ENCODE measurements at places on chromosomes 4 and X.

GRCh38 chr4:76930685-76931084, 18.9 kb upstream of the SEPTIN11 start:
- no peak for DNase-seq

DNA sequence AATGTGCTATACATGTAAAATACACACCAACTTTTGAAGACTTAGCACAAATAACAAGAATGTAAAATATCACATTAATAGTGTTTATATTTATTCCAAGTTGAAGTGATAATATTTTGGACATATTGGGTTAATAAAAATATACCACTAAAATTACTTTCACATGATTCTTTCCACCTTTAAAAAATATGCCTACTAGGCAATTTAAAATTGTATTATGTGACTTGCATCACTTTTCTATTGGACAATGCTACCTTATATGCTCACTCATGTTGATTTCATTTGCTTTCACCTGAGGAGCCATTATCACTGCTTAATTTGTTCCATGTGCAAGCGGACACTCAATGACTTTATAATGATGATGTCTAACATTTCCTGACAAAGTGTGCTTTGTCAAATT, 3.4 kb upstream of the PACRGL start:
- DNase-seq: no peak

DNA sequence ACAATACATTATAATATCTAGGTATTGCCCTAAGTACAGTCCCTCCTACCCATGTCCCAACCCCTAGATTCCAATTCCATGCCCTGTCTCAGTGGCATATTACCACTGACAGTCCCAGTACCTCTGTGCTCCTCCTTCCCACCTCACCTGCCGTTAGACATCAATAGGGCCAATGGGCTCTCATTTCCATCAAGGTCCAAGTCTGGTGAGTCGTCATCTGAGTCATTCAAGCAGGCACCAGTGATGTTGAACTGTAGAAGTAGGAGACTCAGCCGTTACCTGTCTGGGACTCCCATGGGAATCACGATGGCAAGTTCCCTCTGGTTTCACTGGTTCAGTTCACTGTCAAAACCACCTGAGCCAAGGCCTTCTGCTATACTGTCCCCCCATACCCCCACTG, 51.7 kb downstream of the PHF8 start:
- DNase-seq: no peak

DNA sequence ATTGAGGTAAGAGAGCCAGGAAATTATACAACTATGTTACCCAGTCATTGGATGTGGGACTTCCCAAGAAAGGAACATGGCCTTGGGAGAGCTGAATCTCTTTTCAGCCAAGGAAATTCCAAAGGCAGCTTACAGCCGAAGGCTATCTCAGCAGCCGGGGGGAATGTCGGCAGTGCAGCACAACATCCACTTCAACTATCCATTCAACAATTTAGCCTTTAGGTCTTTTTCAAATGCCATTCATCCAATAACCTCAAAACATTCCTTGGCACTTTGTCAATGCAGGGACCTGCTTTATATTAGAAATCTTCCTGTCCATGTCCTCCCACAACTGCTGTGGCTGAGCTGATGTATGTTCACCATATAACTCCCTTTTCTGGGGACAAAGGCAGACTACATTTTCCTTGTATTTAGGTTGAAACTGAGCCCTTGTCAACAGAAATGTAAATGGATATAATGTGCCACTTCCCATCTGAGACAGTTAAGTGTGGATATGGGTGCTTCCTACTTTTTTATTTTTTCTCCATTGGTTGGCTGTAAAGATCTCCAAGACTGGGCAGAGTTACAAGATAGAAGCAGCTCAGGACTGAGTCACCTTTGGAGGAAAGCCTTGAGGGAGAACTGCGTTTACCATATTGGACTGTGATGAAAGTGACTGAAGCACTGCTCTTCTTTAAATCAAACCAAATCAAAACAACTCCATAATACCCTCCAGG, 94.8 kb downstream of the GPRIN3 start:
- DNase-seq: peak; percentile 39

DNA sequence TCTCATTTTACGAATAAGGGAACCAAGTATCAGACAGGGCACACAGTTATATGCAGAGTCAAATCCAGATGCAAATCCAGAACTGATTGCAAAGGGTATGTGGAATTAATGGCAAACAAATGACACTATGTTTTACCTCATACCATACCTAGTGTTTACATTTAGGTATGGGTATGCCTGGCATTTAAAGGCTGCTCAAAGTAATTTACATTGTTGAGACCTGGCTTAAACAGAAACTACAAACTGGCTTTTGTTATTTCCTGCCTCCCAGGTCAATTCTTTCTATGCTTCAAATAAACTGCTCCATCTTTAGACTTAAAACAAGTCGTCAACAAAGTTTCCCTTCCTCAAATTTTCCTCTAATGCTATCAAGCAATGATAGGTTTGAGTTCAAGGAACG, 33.7 kb downstream of the ANKRD17 start:
- DNase-seq: no peak

DNA sequence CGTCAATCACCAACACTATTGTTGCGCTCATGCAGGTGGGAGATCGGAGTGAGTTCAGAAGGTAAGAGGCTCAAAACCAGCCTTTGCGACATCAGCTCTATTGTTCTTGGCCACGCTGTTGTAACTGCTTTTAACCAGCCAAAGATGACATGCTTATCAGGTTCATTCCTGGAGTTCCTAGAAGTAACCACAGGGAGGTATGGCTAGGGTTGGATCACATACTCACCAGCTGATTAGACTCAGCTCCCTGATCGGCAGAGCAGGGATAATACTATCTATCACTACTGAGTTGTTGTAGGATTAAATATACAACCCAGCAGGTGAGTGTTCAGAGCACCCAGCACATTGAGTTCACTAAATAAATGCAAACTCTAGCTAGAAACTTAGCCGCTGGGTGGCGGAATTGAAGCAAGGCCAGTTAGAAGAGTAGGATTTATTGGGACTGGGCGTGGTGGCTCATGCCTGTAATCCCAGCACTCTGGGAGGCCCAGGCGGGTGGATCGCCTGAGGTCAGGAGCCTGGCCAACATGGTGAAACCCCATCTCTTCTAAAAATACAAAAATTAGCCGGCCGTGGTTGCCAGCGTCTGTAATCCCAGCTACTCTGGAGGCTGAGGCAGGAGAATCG, 12.4 kb downstream of the SLC34A2 start:
- DNase-seq: no peak

GRCh38 chr4:37890801-37891259, at the start of gene TBC1D1:
TSS of gene TBC1D1 (plus strand) at chr4:37891084. CDS start at chr4:37902096, 11,012 bp downstream.
- no peak for DNase-seq

DNA sequence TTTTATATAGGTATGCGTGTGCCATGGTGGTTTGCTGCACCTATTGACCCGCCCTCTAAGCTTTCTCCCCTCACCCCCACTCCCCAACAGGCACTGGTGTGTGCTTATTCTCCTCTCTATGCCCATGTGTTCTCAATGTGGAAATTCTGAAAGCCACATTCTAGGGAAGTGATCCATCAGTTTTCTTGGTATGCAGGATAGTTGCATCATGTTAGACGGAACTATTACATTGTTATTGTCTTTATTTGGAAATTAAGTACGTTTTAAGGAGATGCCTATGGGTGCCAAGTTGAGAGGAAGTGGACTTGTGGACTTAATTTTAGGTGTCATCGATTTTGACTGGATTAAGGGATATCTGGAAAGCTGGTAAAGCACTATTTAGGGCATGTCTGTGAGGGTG, 204.6 kb downstream of the RBM46 start:
- peak; percentile 70 for DNase-seq

DNA sequence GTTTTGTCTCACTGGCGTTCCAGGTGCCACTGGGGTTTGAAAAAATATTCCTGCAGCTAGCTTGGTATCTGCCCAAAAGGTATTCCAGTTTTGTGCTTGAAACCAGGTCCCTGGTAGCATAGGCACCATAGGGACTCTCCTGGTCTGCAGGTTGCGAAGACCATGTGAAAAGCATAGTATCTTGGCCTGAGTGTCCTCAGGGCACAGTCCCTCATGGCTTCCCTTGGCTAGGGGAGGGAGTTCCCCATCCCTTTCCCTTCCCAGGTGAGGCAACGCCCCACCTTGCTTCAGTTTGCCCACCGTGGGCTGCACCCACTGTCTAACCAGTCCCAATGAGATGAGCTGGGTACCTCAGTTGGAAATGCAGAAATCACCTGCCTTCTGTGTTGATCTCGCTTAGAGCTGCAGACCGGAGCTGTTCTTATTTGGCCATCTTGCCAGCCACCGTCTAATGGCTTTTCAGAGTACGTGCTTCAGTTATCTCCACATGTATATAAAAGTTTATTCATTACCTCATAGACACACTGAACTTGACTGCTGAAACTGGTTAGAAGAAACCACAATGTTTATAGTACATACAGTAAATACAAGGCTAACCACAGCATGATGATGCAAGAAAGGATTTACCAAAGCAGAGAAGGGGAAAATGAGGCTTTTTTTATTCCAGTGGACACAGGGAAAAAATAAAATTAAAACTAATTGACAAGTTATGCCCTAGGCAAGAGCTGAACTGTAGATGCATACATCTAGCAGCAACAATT, 10.6 kb downstream of the PBDC1 start:
- peak; percentile 48 for DNase-seq

GRCh38 chrX:140022482-140022881, 57.2 kb upstream of the CXorf66 start:
- DNase-seq: no peak

DNA sequence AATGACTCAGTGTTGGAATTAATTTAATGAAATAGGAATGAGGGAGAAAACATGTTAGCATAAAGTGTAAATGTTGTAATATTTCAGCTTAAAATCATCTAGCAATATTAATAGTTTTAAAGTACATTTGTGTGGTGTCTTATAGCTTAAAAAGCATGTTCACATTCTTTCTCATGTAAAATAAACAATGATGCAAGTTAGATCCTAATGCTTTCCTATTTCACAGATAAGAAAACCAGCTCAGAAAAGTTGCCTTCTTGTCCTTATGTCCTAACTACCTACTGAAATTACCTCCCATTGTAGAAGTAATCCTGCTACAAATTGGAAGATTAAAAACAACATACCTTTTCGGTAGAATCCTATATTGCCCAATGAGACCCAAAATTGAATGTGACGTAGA, 40.9 kb upstream of the PRDM8 start:
- DNase-seq: no peak

DNA sequence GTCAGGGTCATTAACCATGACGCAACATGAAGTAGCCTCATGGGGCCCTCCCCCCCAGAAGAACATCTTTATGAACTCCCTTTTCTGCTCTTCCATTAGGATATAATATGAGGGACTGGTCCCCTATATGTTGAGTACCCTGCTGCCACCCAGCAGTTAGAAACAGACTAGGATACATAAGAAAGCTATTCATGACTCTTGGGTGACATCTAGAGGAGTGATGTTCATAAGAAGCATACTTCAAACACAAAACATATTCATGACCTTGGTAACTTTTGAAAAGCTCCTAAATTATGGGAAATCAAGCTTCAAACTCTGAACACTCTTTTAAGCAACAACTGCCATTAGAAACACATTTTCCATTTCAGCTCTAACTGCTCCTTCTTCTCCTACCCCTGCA, 155.2 kb upstream of the SPIN4 start:
- peak; percentile 56 for DNase-seq

DNA sequence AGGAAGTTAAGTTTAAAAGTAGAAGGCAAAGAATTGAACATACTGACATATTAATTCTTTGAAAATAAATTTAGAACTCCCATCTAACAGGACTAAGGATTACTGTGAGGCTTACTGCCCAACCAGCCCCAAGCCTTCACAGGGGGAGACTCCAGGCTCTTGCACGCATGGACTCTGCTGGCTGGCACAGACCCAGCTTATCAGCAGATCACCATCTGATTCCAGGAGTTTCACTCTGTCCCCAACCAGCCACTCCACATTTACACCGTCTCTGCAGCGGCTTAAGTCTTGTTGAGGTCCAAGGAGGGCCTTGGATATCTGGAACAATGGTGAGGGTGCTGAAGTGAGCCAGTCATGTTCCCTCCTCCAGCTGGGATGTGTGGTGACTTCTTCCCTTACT, 16.4 kb upstream of the OTUD4 start:
- DNase-seq: no peak

GRCh38 chr4:55498051-55498450, 48.7 kb downstream of the CLOCK start:
- DNase-seq: peak; percentile 9

DNA sequence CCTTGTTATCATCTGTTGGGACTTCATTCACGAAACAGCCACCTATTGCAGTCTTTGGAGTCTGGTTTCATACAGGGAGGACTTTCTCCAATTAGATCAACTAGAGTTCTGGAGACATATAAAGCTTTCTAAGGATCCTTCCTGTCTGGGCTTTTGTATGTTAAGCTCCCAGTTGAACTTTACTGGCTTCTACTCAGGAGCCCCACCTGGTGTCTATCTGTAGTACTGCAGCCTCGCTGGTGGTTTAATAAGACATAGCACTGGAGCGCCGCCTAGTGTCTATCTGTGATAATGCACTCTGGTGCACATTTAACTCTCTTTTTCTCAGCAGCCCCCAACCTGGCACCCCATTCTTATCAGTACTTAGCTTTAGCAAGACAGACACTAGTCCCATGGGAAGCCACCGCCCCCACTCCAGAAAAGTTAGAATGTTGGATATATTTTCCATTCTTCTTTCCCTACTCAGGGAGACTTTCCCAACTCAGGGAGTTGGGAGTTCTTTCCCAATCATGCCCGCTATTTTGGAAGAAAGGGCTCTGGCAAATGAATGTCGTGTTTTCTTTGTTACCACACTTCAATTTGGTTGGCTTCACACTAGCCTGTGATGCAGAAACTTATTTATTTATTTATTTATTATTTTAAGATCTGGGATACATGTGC, 36.9 kb upstream of the SYTL4 start:
- DNase-seq: peak; percentile 63

DNA sequence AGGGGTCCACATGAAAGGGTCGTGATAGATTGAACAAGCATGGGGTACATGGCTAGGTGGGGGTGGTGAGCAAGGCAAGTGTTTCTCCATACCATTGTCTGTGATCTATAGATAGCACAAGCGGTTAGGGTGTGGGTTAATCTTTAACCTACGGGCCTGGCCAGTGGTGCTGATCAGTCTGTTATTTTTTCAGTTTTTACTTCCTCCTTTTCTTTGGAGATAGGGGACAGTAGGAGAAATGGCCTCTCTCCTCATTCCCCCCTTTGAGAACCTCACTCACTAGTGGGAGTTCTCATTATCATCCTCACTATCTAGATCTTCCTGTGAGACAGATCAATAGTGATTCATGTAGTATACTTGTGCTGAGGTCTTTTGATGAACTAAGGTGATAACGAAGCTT, 16.2 kb upstream of the GPKOW start:
- no peak for DNase-seq

GRCh38 chr4:90027565-90027964, 99.6 kb upstream of the CCSER1 start:
- DNase-seq: no peak

DNA sequence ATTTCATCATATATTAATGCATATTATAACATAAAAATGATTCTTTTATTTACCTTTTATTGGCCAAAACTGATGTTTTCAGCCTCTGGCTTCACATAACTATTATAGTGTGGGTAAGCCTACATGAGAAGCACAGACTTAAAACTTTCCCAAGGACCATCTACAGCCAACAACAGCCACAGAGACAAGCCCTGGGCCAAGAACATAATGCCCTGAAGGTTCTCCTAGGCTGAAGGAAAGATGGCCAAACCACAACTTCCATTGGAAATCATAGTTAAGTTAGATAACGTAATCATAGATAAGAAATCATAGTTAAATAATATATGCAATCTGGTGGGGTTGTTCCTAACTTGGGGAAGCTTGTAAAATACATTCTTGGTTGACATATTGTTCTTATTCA, 280.0 kb upstream of the EMCN start:
- DNase-seq: no peak

GRCh38 chrX:135977611-135978010, 3.8 kb upstream of the MMGT1 start:
- DNase-seq: no peak

- no peak for DNase-seq
Measured at GRCh38 chrX:18964026-18964425, 19.9 kb downstream of the PHKA2 start.

Data from fibroblast of upper back skin (primary cell).